A673 (cell line): ENCODE measurements at places on chromosomes 3 and 15.

- no peak for DNase-seq
Measured at GRCh38 chr15:64112073-64112772, 16.4 kb downstream of the SNX1 start.

GRCh38 chr3:2454865-2455264, 356.2 kb downstream of the CNTN4 start:
- DNase-seq: no peak

GRCh38 chr15:57048930-57049549, 130.6 kb downstream of the TCF12 start:
- no peak for DNase-seq

- DNase-seq: no peak
Measured at GRCh38 chr3:119427669-119428068, 35.7 kb downstream of the TMEM39A start.

DNA sequence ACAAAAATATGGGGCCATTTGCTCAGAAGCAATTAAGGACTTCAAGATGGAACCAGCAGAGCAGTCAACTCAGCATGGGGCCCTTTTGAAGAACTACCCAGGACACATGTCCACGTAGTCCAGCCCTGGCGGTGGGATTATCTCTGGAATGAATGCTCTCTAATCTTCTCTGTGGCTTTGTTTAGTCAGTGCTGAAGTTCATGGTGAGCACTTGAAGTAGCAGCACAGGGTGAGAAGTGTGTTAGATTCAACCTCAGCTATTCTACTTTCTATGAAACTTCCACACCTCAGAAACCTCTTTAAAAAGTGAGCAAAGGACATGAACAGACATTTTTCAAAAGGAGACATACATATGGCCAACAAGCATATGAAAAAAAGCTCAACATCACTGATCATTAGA, 74.4 kb downstream of the THRB start:
- DNase-seq: no peak
